ENCODE measurements at places on chromosomes 6 and 20. TPM values are rescaled to one million over a fixed set of nuclear protein-coding genes. Genes with fewer than 3 reads are reported as not detected.

Gene MAP3K5
- 0.91 TPM for total RNA-seq

Gene HLA-DRB1
- not detected for total RNA-seq

Gene C6orf141
- 21.5 TPM for total RNA-seq

Gene MEA1
- total RNA-seq: 144 TPM

DNA sequence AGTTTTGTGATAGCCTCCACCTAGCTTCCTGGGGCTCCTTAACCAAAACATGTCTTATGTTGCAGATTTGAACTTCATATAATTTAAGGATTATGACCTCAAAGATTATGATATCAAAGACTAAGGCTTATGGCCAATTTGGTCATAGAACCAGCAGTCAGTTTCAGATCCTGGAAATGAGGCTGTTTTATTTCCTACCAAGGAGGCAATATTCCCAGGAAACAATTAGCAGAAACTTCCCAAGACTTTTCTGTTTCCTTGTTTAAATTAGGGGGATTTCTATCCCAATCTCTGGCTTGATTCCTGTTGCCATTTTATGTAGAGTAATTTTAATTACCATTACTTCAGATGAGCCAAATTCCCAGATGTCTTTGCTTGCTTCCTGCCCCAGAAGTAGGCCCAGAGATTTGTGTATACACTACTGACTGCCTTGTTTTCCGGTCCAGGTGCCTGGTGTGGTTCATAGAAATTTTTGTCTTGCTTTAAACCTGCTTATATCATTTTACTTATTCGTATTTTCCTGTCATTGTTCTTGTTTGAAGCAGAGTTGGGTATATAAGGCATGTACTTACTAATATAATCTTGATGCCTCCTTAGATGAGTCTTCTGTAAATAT is 119.2 kb upstream of the TMEM170B start:
- DNase-seq: no peak

DNA sequence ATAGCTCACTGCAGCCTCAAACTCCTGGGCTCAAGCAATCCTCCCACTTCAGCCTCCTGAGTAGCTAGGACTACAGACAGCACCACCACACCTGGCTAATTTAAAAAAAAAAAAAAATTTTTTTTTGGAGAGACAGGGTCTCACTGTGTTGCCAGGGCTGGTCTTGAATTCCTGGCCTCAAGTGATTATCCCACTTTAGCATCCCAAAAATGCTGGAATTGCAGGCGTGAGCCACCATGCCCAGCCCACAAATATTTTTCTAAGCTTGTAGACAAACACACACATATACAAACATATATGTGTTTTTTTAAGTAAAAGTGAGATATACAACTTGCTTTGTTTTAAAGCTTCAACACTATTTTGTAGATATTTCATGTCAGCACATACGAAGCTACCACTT is 10.8 kb downstream of the HSPA12B start:
- DNase-seq: no peak

DNA sequence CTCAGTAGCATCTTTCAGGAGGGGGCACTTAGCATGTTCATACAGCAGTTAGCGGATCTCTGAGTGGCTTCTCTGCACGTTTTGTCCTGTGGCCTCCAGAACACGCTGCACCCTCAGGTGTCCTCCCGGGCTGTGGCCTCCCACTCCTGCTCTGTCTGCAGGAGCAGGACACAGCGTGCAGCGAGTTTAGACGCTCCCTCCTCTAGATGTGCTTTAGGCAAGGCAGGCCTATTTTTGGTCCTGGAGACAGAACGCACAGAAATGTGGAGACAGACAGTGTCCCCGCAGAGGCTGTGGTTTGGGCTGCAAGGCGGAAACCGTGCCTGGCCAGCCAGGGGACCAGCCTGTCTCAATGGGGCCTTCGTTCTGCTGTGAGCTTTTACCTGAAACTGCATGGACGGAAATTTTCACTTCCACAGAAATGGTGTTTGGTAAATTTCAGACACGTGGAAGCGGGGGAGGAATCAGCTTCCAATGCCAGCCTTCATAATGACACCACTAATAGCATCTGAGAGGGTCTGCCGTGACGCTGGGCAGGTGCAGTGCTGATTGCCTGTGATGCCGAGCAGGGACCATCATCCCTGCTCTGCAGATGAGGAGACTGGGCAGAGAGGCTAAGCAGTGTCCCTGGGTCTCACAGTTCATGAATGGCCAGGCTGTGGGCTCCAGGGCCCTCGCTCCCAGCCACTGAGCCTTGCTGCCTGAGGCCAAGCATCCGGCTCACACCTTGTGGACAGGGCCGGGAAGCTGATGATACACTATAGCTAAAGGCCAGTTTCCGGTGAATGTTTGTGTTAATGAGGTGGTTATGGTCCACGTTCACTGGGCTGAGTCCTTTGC is 120.9 kb downstream of the SYCP2 start:
- DNase-seq: no peak

- no peak for DNase-seq
These were observed 125.7 kb downstream of the SLC23A2 start for GRCh38 chr20:4875578-4876067.

GRCh38 chr6:14713008-14713960 is 532.6 kb upstream of the JARID2 start:
- DNase-seq: peak; percentile 72

GRCh38 chr20:49937027-49937929 is 1.1 kb downstream of the RNF114 start:
- no peak for DNase-seq

- DNase-seq: no peak
These were observed 32.9 kb downstream of the PTCHD4 start for GRCh38 chr6:48078120-48078519.

- DNase-seq: no peak
These were observed 89.1 kb upstream of the RIPOR2 start for GRCh38 chr6:25024821-25025220.

GRCh38 chr20:56439771-56440291 is 27.8 kb downstream of the CASS4 start:
- peak; percentile 12 for DNase-seq

- DNase-seq: no peak
These were observed 91.0 kb downstream of the FNDC1 start for GRCh38 chr6:159260208-159260607.

- no peak for DNase-seq
These were observed 44.0 kb upstream of the COL21A1 start for GRCh38 chr6:56291302-56291917.

- no peak for DNase-seq
These were observed 2.1 kb downstream of the CPNE1 start for GRCh38 chr20:35662551-35662950.

- DNase-seq: no peak
These were observed at the start of gene SEL1L2 for GRCh38 chr20:13990465-13990864. SEL1L2 (minus strand) TSS chr20:13990614; CDS start chr20:13990534, 80 bp downstream.
